ENCODE measurements at places on chromosomes 16 and 17.
A peak's percentile ranks its signal among the peaks of the same experiment; 100 is the strongest.

DNA sequence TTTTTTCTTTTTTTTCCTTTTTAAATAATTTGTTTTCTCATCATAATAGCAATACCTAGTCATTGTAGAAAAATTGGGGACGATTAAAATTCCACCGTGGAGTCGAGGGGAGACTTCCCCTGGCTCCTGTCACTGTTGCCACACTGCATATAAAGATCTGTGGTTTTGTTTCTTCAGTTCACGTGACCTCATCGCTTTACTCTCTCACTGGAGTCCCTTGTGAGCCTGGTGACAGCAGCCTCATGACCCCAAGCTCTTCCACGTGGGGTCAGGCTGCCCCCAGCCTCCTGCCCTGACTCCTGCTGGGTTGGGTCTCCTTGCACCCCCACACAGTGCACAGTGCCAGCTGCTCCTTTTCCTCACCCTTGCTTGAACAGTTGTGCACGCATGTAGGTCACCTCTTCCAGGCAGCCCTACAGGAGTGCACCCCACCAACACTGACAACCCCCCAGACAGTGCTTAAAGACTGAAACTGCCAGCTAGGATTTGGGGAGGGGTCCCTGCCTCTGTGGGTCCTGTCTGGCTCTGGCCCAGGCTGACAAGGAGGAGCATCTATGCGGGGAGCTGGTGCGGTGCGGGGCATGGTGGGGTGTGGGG, 7.3 kb upstream of the METRNL start:
- no peak for DNase-seq

DNA sequence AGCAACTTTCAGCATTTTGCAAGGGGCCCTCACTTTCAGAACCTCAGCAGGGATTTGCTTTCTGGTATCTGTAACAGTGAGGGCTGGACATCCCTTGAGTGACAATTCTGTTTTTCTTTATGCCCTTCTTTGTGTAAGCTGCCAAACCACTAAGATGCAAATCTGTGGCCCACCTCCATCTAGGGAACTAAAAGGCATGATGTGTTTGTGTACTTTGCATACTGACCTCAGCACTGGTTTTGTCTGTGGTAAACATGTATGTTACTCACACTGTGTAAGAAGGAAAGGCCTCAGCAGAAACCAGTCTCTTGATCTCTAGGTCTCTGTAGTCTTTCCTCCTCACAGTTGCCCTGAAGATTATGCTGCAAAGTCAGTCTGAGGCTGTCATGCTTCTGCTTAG, 396.6 kb upstream of the DYNLRB2 start:
- DNase-seq, result no peak

DNA sequence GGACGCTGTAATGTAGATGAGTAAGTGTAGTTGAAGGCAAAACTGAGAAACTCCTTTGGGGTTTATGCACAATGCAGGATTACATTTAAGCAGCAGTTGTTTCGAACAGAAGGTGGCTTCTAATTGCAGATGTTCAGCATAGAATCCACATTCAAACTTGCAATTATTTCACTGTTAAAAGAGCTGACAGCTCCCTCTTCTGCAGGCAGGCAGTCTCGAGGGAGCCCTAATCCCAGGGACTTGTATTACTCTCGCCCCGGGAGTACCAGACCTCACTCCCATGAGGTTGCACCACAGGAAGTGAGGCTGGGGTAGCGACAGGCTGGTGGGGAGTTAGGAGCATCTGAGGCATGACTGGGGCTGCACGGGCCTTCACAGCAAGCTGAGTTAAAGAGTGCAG, 484.3 kb upstream of the EEF2KMT start:
- no peak for DNase-seq

- peak; percentile 6 for DNase-seq
Observed at GRCh38 chr17:39730095-39730921, at the start of gene MIEN1. Gene MIEN1, minus strand, starts transcription at chr17:39730532. Its CDS starts 37 bp downstream, at chr17:39730495.

GRCh38 chr16:17365211-17365541, 105.6 kb downstream of the XYLT1 start:
- DNase-seq, result no peak

- DNase-seq, result no peak
Observed at GRCh38 chr17:48841395-48841831, 10.6 kb downstream of the CALCOCO2 start.

All from NCI-H187 treated with DMSO at 0.1 percent for 48 hours (cell line).